Activated CD8-positive, alpha-beta T cell treated with anti-CD3 and anti-CD28 coated beads for 36 hours (primary cell): ENCODE measurements at places on chromosomes 3 and 15. TPM values are rescaled to one million over a fixed set of nuclear protein-coding genes. Genes with fewer than 3 reads are reported as not detected.

RHOV gene
- total RNA-seq = 0.40 TPM

DNA sequence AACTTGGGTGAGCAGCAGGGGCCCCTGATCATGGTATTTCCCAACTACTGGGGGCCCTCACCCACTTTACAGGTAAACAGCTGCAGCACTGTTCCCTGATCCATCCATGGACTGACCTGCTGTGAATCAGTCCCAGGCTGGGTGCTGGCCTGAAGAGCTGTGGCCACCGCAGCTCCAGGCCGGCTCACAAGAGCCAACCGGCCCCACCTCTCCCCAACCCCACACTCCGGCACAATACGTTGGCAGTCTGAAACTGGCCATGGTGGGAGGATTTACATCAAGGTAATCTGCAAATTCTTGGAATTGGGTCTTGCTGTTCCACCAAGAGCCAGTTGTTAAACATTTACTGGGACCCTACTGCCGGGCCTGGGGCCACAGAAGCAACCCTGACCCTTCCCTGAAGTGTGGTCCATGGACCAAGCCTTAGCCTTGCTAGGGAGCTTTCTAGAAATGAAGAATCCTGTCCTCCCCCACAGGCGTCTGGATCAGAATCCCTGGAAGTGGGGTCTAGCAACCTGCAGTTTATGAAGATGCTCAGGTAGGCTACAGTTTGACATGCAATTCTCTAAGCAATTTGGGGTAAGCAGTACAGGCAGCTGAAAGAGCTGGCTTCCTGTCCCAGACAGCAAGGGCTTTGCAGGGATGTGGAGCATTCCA lies 3.7 kb downstream of the SLC6A20 start:
- no peak for DNase-seq

DNA sequence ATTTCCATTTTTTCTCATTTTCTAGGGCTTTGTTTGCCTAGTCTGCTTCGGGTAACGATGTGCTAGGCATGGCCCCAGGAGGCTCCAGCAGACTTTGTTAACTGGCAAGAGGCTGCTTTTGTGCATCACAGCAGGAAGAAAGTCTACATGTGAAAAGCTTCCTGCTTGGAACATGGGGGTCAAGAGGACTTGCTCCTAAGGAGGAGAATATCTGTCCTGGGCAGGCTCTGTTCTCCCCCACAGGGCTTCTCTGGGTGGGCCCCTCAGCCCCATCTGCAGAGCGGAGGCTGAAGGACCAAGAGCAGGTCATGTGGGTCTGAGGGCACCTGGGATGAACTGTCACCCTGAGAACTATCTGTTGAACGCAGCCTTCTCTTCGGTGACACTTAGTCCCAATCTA lies 94.7 kb downstream of the CCNL1 start:
- DNase-seq = no peak

- no peak for DNase-seq
Observed at GRCh38 chr3:105285653-105286241, 81.0 kb upstream of the ALCAM start.

ACTRT3 gene
- 0.14 TPM for total RNA-seq

- DNase-seq = no peak
Observed at GRCh38 chr15:80706161-80706560, 11.1 kb downstream of the ABHD17C start.

GRCh38 chr15:95018888-95019545 lies 787.7 kb downstream of the MCTP2 start:
- peak; percentile 9 for DNase-seq

GRCh38 chr3:128348805-128349531 lies 117.7 kb downstream of the DNAJB8 start:
- no peak for DNase-seq

GTPBP8 gene
- 28.0 TPM for total RNA-seq

SLCO2A1 gene
- not detected for total RNA-seq

DNA sequence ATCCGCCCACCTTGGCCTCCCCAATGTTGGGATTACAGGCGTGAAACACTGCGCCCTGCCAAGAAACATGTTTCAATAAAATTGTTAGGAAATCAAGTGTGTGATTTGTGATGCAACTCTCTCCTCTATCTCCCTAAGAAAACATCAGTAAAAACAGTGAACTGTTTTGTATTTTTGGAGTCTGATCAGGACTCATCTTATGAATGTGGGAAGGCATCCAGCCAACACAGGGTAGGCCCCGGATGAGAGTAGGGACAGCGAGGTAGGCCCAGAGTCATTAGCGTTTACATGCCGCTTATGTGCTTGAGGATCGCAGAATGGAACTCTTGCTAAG lies 884 bp upstream of the GLYCTK start:
- DNase-seq = no peak

WDR5B gene
- total RNA-seq = 3.4 TPM

DNA sequence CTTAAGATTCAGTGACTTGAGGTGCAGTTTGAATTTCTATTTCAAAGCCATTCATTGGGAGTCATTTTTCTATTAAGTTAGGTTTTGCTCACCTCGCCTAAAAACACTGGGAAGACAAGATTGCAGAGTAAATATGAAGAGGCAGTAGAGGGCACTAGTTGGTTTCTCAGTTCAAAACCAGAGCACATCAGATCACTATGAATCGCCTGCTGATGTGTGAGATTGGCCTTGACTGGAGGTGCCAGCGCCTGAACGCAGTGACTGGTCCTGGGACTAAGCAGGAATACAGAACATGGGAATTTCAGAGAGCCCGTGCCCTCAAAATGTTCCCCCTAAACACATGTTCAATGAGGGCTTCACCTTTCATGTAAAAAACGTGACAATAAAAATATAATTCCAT lies 229.0 kb downstream of the ITPR1 start:
- DNase-seq = peak; percentile 36
